ENCODE measurements at places on chromosomes 13 and 19.

DNA sequence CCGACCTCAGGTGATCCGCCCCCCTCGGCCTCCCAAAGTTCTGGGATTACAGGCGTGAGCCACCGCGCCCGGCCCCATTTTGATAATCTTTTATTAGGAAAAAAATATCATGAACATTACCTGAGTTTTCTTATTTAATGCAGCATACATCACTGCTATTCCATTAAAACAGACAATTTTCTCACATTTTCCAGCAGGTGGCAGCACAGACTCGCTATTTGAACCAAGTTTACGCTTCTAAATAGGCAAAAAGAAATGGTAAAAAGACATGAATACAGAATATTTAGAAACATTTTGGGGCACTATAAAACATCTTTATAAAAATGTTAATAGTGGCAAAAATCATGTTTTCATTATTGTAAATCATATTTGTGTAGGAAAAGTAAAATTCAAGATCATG is 903.1 kb downstream of the SLITRK6 start:
- peak; percentile 31 for DNase-seq

- no peak for DNase-seq
Measured at GRCh38 chr19:50877338-50877737, 4.1 kb downstream of the KLK2 start.

DNA sequence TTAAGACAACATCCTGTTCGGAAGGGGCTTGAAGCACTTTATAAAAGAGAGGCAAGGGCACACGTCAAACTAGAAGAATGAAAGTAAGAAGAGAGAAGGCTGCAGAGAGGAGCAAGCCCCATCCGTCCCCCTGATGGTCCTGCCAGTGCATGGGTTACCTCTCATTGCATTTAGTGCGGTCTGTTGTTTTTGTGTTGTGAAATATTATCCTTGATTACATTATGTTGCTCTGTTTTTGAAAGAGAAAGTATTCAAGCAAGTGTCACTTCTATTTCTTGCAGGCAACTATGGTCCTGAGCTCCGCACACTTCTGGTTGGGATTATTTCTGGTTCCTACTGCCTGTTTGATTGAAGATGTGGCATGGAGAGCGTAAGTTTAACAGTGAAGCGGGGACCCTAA is 90.5 kb downstream of the SHISA2 start:
- DNase-seq: no peak

DNA sequence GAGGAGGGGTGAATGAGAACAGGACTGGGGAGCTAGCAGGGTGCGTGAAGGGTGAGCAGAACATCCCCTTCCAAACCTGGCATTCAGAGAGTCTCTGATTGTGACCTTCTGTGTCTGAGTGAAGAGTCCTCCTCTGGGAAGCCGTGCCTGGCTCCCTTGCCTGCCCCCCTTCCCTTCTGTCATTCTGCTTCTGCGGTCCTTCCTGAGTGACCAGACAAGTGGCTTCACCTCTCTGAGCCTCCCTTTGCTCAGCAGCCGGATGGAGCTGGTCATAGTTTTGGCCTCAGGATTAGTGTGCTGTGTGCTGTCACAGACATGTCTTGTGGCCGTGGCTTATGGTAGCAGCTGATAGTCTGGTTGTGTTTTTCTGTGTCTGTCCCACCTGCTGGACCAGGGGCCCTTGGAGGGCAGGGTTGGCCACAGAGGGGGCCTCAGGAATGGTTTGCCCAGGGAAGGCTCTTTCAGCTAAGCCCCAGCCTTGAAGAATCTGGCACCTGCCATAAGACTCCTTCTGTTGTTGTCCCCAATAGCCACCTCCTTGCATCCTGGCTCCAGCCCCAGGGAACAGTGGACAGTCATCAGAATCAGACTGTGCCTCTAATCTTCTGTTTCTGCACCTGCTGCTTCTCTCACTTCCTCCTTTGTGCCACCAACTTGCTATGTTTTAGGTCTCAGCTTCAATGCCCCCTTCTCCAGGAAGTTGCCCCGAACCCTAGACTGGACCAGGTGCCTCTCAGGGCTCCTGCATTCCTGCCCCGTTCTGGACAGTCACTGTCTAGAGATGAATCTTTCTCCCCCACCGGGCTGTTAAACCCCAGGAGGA is 5.9 kb downstream of the CLPTM1 start:
- no peak for DNase-seq

DNA sequence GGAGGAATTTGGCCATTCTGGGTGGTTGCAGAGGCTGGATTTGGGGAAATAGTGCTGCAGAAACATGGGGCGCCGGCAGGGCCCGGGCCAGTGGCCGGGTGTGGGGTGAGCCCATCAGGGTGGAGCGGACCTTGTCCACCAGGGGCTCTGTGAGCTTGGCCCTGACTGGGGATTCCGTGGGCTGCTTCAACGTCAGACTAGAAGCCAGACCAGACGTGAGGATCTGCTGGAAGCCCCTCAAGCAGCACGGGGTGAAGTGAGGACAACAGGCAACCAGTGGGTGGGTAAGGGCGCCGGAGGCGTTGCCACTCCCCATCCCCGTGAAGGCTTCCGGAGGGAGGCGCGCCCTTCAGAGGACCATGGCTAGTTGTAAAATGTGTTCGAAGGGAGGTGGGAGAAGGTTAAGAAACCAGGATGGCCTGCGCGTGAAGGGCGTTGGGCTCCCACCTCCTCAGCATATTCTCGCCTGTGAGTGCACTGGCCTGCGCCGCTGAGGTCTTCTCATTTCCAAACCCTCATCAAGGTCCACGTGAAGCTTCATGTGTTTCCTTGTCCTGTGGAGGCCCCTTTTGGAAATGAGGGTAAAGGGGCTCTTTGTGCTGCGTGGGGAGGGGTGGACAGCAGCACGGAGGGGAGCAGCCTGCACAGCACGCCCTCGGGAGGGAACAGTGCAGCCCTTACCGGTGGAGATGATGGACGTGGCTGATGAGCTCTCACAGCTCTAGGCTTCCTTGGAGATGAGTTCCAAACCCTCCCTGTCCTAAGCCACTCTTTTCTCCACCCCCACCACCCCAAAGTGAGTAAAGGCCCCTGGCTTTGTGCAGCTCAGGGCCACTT is 8.3 kb downstream of the TEX29 start:
- DNase-seq: no peak

- peak; percentile 73 for DNase-seq
Measured at GRCh38 chr19:48926909-48927308, 6.6 kb upstream of the DHDH start.

- DNase-seq: no peak
Measured at GRCh38 chr19:50924586-50924985, 13.4 kb upstream of the KLK4 start.

All from HFF-Myc (cell line).